ENCODE measurements at places on chromosomes 4 and X.
A peak's percentile ranks its signal among the peaks of the same experiment; 100 is the strongest.

DNA sequence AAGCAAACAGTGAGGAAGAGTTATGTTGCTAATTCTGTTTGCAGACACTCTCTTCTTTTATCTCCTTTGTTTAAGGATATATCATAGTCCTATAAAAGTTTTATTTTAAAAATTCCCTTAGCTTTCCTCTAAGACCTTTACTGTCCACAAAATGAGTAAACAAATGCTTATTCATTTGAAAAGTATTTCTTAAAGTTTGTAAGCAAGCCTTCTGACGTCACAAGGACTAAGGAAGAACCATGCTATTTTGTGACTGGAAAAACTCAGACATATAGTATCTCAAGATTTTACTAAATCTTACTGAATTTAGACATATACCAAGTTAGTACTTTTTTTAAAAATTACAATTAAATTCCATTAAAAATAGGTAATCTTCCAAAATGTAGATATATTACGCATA, 5.2 kb upstream of the RBMXL3 start:
- DNase-seq = no peak

DNA sequence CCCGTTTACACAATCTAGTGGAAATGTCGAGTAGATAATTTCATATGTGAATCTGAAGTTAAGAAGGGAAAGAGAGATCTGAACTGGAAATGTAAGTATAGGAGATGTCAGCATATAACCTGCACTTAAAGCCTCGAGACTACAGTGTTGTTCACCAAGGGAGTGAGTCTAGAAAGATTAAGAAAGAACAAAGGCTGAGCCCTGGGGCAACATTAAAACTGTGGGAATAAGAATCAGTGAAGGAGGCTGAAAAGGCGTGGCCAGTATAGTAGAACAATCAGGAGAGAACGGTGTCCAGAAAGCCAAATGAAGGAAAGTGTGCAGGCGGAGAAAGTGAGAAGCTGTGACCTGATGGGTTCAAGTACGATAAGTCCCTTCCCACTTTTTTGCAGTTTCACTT, 118.8 kb upstream of the TENM3 start:
- no peak for DNase-seq

DNA sequence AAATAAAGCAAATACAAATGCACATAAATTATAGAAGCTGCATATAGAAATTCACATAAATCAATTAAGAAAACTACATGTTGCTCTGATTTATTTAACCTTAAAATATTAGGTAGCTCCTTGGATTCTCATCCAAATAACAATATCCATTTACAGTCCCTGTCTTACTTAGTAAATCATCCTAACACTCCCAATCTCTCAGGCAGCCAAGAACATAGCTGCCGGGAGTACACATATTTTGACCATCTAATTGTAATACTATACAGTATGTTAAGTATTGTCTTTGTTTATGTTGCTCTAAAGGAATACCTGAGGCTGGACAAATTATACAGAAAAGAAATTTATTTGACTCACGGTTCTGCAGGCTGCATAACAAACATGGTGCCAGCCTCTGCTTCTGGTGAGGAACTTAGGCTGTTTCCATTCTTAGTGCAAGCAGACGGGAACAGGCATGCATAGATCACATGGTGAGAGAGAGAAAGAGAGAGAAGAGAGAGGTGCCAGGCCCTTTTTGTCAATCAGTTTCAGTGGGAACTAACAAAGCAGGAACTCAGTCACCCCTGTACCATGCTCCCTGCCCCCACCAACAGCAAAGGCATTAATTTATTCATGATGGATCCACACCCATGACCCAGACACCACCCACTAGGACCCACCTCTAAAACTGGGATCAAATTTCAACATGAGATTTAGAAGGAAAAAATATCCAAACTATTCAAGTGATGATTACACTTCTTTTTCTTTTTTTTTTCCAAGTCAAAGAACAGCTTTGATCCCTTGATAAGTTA, 614.8 kb upstream of the TECRL start:
- no peak for DNase-seq

DNA sequence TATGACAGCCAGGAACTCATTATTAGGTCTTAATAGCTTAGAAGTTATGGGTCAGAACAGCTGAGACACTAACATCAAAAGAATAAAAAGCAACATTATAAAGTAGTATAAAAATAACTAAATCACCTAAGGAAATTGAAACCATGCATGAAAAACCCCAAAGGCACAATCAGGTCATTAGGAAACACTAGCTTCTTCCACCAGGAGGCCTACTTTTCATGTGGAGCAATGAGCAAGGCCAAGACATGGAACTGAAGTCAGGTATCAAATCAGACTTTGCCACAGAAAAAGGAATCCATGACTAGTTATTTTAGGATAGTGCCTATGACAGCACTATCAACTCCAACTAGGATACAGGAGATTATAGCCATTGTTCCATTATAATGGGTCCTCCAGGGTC, 7.9 kb downstream of the HUWE1 start:
- no peak for DNase-seq

GRCh38 chr4:177271091-177271490, 38.6 kb upstream of the NEIL3 start:
- no peak for DNase-seq

- DNase-seq = no peak
These were observed 9.5 kb downstream of the HPRT1 start for GRCh38 chrX:134469486-134469885.

GRCh38 chrX:78831523-78831922, 84.0 kb downstream of the LPAR4 start:
- DNase-seq = no peak

- no peak for DNase-seq
These were observed 40.2 kb downstream of the HMX1 start for GRCh38 chr4:8831221-8832112.

- DNase-seq = no peak
These were observed 96.6 kb downstream of the ADRA2C start for GRCh38 chr4:3862640-3863420.

DNA sequence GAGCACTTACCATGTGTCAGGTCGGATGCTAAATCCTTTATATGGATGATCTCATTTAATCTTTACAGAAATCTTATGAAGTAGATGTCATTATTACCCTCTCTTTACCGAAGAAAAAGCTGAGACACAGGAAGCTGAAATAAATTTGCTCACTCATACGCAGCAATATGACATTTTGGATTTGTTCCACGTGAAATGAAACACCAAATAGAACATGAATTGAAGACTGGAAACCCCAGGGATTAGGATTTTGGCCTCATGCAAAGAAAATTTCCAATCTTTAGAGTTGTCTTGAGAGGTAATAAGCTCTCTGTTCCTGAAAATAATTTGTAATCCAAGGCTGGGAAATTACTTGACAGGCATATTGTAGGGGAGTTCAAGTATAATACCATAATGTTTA, 354.4 kb upstream of the CLNK start:
- no peak for DNase-seq

GRCh38 chrX:65697915-65698796, 30.7 kb downstream of the MSN start:
- DNase-seq = peak; percentile 5

DNA sequence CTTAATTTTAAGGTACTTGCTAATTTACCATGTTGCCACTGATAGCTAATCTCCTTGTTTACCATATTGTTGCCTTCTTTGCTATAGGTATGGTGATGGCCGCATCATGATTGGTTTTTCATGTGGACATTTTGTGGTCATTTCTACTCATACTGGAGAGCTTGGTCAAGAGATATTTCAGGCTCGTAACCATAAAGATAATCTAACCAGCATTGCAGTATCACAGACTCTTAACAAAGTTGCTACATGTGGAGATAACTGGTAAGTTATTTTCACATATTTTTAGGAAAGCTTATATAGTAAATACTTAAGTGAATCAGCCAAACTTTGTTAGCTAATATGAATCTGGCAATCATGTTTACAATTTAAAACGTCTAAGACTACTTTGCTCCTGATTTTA, 23.1 kb downstream of the WDR19 start:
- no peak for DNase-seq

GRCh38 chr4:14096396-14096965, 469.0 kb upstream of the BOD1L1 start:
- DNase-seq = no peak

DNA sequence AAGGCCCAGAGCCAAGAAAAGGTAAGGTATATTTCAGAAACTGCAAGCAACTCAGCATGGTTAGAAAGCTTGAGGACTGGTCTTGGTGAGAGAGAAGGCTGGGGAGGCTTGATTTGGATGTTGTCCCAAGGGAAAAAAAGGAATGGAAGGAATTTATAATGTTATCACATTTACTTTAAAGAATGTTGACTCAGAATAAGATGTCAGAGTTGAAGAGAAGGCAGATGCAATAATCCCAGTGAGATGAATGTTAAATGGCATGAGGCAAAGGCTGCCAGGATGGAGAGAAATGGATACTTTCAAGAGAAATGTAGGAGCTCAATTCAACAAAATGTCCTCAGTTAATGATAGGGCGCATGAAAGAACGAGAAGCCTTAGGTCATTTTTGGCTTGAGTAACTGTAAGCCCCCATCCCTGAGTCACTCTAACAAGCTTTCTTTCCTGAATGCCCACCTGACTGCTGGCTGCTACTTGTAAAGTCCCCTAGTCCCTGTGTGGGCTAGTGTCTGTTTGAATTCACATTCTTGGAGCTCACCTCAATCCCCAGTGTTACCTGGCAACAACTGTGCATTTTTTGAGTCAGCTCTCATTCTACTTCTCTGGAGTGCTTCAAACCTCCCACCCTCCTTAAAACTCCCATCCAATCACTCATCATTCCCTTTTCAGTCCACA, 103.0 kb upstream of the TAPT1 start:
- DNase-seq = no peak

- DNase-seq = no peak
These were observed 73.9 kb upstream of the HGFAC start for GRCh38 chr4:3367866-3368265.

GRCh38 chr4:113575401-113575800, 186.1 kb downstream of the CAMK2D start:
- no peak for DNase-seq

DNA sequence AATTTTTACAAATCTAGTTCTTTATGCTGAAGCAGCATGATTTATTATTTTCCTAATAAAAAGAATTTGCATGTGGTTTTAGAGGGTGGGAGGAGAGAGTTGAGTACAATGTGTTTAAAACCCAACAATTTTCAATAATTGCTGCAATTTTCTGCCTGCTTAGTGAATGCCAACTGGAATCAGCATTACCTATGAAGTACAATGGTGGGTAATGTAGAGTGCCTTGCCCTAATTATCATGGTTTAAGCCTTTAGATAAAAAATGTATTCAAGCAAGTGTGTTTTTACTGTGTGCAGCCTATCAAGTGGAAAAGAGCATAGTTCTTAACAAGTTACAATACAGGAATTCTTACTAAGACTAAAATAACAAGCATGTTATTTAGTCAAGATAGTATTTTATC, 77.9 kb upstream of the ANKRD50 start:
- no peak for DNase-seq

GRCh38 chrX:132181364-132181763, 37.9 kb downstream of the RAP2C start:
- DNase-seq = no peak

DNA sequence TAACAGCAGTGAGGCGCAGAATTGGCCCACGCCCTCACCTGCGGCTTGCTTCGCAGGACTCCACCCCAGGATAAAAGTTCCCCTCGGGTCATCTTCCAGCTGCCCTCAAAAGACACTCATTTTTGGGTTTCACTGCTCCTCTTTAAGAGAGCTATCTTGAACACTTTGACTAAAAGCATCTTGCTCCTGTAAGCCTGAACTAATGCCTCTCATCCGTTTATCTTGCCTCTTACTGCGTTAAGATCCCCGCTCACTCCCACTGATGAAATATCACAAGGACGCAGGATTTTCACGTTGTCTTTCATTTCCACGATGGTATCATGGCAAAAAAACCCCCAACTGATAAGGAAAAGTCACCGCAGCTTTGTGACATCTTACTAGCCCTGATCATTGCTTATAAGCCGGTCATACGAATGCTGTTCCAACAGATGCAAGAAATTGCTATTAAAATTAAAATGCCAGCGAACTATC, 591 bp upstream of the ACSL4 start:
- DNase-seq = no peak

DNA sequence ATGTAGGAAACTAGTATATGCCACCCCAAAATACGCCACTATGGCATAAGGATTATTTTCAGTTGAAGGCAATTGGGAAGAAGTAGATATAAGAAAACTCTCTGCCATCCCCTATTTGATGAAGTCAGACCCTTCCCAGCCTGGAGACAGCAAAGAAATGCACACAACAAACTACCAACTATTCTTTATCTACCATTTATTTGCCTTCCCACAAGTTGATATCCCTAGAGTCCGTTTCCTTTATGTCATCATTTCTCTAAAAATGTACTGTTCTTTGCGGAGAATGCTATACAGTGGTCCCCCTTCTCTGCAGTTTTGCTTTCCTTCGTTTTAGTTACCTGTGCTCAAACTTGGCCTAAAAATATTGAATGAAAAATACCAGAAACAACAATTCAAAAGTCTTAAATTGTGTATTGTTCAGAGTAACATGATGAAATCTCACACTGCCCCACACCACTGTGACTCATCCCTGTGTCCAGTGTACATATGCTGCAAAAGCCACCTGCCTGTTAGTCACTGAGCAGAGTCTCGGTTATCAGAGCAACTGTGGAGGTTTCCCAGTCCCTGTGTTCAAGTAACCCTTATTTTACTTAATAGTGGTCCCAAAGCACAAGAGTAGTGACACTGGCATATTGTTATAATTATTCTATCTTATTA, 152.3 kb downstream of the WDFY3 start:
- DNase-seq = no peak

DNA sequence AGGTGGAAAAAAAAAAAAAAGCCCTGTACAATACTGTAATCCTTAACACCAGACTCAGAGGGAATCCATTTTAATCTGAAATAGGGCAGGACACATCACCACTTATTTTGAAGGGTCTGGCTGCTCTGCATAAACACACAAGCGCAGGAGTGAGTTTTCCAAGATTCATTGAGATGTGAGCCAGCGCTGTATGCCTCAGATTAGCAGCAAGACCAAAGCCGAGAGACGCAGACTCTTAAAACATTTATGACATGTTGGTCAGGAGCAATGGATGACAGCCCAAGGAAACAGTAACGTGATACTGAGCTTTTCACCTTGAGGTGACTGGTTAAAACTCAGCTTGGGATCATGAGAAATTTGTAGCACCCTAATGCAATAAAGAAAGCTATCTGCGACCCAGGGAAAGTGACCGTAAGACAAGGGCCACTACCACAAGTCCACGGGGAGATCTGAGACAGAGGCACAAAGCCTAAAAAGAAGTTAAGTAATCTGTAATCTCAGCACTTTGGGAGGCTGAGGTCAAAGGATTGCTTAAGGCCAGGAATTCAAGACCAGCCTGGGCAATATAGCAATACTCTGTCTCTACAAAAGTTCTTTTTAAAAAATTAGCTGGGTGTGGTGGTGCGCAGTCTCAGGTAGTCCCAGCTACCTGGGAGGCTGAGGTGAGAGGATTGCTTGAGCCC, 210.6 kb downstream of the COL25A1 start:
- no peak for DNase-seq

- DNase-seq = no peak
These were observed 49.2 kb upstream of the HDAC8 start for GRCh38 chrX:72621625-72622485.

DNA sequence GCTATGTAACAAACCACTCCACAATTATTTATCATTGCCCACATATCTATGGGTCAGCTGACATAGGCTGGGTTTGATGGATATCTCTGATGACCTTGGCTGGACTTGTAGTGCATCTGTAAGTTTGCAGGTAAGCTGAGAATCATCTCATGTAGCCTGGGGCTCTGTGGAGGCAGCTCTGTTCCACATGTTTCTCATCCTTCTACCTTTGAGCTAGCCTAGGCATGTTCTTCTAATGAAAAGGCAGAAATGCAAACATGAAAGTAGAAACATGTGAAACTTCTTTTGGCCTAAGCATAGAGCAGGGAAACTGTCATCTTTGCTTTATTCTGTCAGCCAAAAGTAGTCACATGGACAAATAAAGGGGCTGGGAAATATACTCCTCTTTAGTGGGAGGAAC, 18.2 kb downstream of the MRPL1 start:
- DNase-seq = no peak

Data from GM19239 (cell line).